ENCODE measurements at places on chromosomes 6 and 20.

- no peak for ATAC-seq
These were observed 19.4 kb upstream of the TRERF1 start for GRCh38 chr6:42471142-42471541.

- peak; percentile 28 for ATAC-seq
These were observed 1516.4 kb upstream of the DEFB115 start for GRCh38 chr20:29740951-29741593.

- ATAC-seq: no peak
These were observed 28.5 kb downstream of the BCL2L1 start for GRCh38 chr20:31693987-31694661.

GRCh38 chr6:169937389-169938261 is 186.2 kb downstream of the ERMARD start:
- no peak for ATAC-seq

DNA sequence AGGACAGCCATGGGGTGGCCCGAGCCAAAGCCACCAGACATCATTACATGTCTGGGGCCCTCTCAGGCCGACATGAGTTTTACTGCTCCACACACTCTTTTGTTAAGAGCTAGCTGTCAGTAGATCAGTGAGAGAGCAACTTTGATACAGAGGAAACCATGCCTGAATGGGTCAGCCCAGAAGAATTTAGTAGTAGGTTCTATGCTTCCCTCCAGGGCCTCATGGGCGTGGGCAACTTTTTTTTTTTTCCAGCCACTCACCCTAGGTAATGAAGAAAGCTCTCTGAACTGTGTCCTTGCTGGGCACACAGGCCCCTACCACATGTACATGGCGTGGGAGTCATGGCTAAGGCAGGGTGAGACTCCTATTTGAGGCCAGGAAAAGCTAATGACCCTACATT is 38.8 kb downstream of the HLA-F start:
- ATAC-seq: no peak
